ENCODE measurements at places on chromosomes 5 and 9.

DNA sequence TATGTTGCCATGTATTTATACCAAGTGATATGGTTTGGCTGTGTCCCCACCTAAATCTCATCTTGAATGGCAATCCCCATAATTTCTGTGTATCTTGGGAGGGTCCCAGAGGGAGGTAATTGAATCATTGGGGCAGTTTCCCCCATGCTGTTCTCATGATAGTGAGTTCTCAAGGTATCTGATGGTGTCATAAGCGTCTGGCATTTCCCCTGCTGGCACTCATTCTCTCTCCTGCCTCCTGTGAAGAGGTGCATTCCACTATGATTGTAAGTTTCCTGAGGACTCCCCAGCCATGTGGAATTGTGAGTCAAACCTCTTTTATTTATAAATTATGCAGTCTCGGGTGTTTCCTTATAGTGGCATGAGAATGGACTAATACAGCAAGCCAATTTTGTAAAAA lies 140.8 kb upstream of the ADAMTSL1 start:
- DNase-seq, result no peak

DNA sequence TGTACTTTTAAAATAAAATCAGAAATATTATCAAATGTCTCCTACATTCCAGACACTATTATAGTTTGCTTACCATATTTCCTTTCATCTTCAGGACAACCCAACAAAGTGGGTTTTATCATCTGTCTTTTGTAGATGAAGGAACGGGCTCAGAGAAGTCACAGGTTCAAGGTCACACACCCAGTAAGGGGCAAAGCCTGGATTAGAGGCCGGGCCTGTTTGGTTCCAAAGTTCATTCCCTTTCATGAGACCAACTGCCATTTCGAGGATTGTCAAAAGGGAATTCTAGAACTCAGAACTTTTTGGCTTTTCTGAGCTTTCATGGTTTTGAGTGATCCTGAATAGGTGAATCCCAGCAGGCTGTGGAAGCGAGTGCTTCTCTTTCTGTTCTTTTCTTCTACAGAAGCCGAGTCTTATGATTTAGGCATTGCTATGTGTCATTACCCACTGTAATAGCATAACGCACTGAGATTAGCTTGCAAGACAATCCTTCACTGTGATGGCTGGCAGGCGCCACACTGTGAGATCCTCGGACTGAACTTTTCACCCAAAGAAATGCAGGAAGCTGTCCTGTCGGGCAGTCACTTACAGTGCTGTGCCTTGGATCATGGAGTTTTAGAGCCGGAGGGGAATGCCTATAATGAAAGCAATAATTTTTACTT lies 43.8 kb upstream of the ANKH start:
- DNase-seq, result no peak

DNA sequence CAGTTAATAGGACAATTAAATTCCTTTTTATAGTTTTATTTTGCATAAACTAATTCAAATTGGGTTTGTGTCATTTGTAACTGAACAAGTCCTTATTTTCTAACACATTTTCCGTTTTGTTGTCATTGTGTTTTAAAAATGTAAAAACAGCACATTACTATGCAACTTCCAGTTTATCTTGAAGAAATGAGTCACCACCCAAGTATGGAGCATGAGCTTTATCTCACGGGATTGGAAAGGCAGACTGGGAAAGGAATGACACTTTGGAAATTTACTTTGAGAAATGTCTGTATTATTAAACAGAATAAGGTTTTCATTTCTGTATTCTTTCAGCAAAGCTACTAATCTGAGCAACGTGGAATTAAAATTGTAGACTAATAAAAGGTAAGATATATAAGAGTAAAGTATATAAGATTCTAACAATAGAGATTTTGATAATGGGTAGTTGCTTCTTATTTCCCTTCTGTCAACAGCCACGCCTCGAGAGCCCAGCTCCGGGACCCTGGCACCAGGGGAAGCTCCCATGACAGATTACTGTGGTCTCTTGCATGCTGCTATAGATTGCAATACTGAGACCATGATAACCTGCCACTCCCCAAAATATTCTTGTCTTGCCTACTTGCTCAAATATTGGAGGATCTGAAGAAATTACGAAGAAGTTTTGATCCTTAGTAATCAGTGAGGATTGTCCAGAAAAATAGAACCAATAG lies 433.1 kb downstream of the CHSY3 start:
- DNase-seq, result no peak

GRCh38 chr5:36691696-36692371 lies 85.4 kb downstream of the SLC1A3 start:
- no peak for DNase-seq

- DNase-seq, result no peak
Observed at GRCh38 chr9:71303351-71303750, 181.9 kb upstream of the TRPM3 start.

DNA sequence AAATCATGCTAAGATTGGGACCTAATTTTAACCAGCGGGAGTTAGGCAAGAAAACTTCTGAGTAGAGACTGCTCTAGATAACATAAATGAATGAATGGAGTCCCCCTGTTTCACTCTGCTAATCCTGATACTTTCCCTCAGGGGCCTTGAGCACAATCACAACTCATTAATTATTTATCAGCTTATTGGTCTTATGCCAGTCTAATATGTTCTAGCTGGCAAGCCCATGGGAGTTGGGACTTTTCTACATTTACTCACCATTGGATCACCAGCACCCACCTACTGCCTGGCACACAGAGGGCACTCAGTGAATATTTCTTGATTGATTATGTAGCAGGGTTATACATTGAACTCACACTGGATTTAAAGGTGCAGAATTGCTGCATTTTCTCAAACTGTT lies 13.5 kb upstream of the TMED7 start:
- DNase-seq, result no peak

DNA sequence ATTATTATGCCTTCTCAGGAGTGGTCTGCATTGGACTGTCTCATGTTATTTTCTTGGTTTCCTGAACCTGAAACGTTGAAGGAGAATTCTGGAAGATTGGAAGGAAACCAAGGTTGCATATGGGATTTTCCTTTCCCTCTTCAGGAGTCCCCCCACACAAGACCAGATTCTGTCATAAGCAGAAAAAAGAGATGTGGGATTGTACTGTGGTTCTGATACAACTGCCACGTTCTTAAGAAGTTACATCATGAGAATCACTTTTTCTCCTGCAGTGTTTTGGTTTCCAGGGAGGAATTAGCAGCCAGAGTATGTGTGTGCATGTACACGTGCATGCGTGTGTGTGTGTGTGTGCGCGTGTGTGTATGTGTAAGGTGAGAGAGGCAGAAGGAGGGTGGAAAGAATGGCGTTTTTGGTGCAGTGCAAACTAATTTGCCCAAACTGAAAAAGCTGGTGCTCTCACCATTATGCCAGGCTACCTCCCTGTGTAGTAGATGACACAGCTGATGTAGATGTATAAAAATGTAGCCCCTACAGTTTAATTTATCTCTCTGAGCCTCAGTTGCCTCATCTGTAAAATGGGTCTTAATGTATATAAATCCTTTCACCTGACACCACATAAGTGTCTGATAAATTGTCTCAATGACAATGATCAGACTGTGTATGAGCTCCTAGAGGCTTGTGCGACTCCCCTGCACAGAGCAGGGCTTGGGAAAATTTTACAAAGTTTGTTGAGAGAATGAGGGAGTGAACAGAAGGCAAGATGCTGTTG lies 38.6 kb downstream of the RALGPS1 start:
- DNase-seq, result no peak

DNA sequence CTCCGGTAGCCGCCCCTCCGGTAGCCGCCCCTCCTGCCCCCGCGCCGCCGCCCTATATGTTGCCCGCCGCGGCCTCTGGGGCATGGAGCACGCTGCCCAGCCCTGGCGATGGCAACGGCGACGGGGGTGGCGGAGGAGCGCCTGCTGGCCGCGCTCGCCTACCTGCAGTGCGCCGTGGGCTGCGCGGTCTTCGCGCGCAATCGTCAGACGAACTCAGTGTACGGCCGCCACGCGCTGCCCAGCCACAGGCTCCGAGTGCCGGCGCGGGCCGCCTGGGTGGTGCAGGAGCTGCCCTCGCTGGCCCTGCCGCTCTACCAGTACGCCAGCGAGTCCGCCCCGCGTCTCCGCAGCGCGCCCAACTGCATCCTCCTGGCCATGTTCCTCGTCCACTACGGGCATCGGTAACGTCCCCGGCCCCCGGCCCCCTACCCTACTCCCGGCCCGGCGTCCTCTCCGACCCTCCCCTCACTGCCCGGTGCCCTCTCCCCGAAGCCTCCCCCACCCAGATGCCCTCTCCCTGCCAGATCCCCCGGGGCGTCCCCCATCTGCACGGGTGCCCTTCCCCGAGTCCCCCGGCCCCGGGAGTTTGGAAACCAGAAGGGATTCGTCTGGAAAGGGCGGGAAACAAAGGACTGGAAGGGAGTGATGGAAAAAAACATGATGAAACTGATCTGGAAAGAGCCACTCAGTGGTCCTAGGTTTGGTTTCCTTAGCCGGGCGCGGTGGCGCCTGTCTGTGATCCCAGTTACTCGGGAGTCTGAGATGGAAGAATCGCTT lies 417 bp downstream of the SRD5A1 start:
- DNase-seq, result peak; percentile 90

GRCh38 chr9:80707120-80707519 lies 982.2 kb downstream of the TLE1 start:
- DNase-seq, result no peak

DNA sequence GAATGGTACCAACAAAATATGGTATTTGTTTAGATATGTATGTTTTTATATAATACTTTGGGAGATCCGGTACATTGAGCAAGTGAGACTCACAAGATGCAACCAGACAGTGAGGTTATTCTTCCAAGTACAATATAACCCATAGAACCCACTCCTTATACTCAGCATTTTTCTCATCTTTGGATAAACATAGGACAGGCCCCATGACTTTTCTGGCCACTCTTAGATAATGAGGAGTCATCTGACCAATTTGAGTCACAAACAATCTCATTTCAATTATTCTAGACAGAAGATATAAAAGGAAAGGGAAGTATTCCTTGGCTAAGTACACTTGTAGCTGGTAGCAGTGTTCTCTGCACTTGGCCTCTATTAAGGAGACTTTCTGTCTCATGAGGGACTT lies 150.2 kb downstream of the SGCD start:
- DNase-seq, result no peak

DNA sequence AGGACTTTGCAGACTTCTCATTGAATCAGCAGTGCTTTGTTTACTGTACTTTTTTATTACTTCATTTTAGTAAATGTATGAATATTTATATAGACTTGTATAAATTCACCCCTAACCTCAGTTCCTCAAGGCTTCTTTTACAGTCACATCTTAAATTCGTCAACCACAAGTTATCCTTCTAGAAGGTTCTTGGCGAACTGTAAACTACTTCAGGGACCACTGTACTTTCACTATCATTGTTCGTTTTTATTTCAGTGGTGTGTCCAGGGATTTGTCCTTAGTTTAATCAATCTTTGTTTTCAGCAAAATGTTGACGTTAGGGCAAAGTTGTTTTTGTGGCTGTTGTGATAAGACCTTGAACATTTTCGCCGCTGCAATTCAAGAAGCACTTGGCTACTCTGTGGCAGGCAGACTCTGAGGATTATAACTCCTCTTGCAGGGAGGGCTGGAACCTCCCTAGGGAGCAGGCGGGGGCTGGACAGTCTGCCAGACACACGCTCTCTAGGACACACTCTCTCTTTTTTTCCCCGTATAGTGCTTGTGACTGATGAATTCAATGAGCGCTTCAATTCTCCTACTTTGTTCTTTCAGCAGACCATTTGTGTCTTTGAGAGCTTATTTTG lies 252.8 kb downstream of the FBXL7 start:
- DNase-seq, result no peak

DNA sequence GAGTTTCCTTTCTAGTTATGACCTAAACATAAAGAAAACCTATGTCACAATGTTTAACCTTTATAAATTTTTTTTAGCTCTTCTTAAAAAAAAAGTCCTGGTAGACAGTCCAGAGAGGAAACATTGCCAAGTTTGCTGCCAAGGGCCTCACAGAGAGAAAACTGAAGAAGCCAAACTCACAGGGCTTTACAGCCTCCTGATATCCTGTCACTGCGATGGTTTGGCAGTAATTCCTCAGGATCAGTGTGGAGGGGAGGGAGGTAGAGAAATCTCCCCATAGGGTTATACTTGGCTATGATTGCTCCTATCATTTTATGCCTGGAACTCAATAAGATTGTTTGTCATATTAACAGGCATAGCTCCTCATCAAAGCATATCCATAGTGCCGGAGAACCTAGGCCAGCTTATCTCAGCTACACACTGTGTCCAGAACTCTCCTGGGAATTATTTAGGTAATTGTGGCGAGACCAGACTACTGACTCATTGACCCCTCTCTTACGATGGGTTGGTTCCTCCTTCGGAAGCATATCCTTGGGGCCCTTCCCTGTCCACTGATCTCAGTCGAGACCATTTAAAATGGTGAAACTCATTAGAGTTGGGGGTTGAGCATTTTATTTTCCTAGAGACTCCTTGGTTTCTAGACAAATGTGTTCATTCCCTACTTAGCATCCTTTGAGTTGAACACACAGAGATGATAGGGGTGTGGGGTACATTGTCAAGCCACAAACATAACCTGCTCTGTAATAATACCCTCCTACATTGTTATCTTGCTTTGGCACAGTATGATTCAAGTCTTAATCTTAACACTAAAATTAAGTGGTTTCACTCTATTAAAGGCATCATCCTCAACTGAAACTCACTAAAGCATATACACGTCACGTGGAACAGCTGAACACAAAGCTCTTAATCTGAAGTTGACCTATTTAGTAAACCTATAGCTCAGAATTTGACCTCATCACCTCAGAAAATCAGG lies 53.4 kb upstream of the TMC1 start:
- DNase-seq, result no peak

DNA sequence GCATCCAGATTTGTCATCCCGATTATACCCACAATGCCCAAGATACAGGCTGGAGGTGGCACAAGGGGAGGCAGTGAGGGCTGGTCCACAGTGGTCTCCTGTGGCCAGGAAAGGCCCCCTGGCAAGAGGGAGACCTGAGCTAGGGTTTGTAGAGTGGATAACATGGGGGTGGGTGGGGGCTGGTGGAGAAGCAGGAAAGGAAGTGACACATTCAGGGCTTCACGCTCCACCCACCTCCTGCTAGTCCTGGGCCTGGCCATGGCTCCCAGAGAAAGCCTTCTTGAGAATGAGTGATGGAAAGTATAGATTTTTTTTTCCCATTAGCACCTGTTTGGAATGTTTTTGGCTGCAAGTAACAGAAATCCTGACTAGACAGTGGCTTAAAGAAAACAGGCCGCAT lies 81.3 kb downstream of the ANKRD33B start:
- DNase-seq, result peak; percentile 70

DNA sequence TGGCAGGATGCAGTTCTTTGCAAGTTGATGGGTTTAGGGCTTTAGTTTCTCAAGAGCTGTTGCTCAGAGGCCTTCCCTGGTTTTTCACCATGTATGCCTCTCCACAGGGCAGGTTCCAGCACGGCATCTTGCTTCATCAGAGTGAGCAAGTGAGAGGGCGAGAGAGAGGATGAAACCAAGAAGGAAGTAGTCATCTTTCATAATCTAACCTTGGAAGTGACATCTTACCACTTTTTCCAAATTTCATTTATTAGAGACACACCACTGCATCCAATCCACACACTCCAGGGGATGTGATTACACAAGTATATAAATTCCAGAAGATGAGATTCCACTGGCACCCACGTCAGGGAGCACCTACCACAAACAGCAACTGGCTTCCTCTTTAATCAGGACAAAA lies 294.4 kb downstream of the MARCHF11 start:
- no peak for DNase-seq

GRCh38 chr9:2833096-2833495 lies 10.8 kb downstream of the PUM3 start:
- DNase-seq, result no peak
